CD4-positive, alpha-beta T cell treated with Interleukin-17A for 1 hour (primary cell): ENCODE measurements at places on chromosomes 2 and 18.

DNA sequence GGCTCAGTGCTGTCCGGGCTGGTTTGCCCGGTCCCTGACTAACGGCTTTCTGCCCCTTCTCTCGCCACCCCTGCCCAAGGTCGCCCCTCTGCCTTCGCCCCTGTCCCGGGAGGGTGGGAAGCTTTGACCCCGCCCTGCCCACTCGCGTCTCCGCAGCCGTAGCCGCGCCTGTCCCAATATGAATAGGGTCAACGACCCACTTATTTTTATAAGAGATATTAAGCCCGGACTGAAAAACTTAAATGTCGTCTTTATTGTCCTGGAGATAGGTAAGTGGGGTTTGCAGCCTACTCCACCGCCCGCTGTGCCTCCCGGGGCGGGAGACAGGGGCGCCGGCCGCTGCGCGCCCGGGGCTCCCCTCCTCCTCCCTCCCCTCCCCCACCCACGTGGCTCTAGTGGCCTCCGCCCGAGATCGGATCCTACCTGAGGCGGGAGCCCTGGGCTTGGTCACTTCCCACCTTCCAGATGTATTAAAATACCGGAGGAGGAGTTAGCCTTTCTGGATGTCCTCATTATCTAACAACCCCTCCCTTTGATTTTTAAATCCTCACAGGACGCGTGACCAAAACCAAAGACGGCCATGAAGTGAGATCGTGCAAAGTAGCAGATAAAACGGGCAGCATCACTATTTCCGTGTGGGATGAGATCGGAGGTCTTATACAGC lies 633 bp downstream of the NABP1 start:
- peak; percentile 68 for DNase-seq

- no peak for DNase-seq
Observed at GRCh38 chr2:16821692-16822091, 156.1 kb upstream of the CYRIA start.

DNA sequence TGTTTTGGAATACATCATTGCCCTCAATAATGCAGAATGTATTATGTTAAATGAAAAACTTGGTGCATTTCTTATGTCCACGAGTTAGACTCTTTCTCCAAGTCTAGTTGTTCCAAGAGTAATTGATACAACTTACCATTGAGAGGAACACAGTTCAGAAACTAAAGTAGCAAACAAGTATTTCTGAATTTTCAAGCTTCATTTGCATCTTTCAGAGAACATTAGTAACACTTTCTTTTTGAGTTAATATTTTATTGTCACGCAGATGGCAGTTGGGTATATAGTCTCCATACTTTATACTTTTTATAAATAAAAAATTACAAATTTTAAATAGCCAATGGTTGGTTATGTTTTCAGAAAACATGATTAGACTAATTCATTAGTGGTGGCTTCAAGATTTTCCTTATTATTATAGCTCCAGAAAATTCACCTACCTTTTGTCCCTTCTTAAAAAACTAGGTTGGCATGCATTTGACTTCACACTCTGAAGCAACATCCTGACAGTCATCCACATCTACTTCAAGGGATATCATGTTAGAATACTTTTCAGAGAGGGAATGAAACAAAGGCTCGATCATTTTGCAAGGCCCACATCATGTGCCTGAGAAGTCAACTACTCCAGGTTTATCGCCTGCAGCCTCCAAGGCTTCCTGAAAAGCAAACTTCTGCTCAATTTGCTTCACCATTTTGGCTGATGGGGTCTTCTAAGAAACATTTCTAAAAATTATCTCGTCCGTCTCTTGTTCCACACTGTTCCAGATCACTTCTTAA lies 29.9 kb downstream of the LYPD6B start:
- DNase-seq = no peak

- DNase-seq = no peak
Observed at GRCh38 chr18:60508108-60508507, 135.5 kb upstream of the MC4R start.

DNA sequence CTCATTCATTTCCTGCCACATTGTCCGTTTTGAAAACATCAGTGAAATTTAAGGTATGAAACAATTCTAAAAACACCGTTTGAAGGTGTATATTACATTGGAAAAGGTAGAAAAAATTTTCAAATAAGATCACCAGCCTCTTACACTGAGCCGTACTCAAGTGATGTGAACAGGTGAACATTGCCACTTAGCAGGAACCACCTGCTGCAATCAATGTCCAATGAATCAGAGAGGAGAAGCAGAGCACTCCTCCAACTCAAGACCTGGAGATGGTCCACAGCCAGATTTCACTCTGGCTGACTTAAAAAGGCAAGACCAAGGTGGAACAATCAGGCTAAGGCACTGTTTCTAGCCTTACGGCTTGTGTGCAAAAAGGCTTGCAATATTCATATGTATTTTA lies 110.3 kb upstream of the TTN start:
- DNase-seq = no peak

DNA sequence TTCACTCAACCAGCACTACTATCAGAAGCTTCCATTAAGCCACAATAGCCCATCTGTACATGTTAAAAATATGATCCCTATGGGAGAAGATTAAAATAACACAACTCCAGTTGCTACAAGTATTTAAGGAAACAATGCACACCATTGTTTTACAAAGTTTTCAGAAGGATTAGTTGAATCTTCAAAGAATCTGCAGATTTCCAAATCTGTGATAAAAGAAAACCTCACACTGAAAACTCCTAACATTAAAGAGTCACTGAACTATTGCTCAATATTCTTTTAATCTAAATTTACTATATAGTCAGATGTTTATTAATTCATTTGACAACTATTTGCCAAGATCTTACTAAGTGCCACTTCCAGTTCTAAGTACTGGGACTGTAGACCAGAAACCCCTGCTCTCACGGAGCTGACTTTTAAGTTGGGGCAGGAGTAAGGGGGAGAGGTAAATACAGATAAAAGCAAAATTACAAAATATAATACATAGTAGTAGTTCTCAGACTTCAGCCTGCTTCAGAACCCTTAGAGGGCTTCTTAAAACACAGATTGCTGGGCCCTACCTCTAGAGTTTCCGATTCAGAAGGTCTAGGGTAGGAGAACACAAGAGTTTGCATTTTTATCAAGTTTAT lies 94.4 kb downstream of the STK39 start:
- DNase-seq = no peak

- DNase-seq = no peak
Observed at GRCh38 chr18:57404345-57404744, 30.8 kb upstream of the ONECUT2 start.

GRCh38 chr2:231168460-231169139 lies 29.8 kb upstream of the ARMC9 start:
- no peak for DNase-seq

DNA sequence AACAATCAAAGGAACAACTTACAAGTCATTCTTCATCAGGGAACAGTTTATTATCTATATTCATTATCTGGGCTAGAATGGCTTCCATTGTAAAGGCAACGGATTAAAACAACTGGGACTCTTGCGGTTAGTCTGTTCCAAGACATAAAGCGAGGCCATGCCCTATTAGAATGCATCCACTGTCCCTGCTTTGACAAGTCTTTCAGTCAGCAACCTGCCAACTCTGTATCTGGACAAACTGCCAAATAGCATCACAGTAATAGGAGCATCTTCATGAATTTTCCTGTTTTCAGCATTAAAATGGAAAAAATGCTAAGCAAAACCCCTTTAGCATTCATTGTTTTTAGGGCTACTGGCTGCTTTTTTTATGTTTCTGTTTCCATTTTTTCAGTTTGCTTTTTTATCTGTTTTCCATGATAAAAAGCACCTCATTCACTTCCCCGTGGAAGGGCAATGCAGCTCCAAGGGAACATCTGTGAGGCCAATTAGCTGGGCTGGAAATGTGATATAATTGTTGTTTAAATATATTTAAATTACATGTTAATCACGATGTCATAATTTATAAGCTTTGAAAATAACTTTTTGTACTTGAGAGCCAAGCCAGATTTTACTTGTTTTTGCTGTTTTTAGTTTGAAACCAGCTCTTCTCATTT lies 834.3 kb downstream of the CPS1 start:
- DNase-seq = no peak

- no peak for DNase-seq
Observed at GRCh38 chr2:159600752-159601151, 15.6 kb downstream of the BAZ2B start.

- no peak for DNase-seq
Observed at GRCh38 chr2:173493874-173494273, 139.2 kb downstream of the CDCA7 start.

DNA sequence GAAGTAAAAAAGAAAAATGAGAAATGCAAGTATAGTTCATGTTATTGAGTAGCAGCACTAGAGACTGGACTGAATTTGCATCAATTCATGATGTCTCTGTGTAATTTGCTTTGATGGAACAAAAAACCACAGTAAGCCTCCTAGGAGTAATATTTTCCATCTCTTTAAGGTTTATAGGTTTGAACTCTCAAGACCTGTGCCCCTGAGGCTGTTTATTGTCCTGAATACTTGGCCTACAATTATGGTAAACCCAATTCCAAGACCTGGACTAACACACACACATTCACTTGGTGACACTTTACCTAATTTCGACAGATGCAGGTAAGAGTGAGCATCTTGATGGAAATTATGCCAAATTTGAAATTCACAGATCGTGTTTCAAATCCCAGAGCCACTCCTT lies 71.8 kb upstream of the ZNF521 start:
- no peak for DNase-seq

DNA sequence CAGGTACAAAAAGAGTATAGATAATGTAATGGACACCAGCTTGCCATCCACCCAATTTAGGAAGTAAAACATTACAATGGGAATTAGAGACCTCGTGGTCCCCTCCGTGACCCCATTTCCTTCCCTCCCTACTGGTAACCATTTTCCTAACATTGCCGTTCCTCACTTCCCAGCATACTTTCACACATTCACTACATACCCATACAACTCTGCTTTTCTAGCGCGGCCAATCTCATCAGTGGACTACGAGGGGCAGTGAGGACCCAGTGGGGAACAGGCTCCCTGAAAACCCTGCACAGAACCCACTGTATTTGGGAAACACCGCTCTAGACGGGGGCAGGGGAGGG lies 1.1 kb downstream of the ENOSF1 start:
- no peak for DNase-seq

GRCh38 chr2:152222975-152223637 lies 47.5 kb upstream of the STAM2 start:
- DNase-seq = no peak

GRCh38 chr18:67504739-67505138 lies 11.8 kb downstream of the DSEL start:
- no peak for DNase-seq

GRCh38 chr18:22168360-22168921 lies 948 bp upstream of the GATA6 start:
- DNase-seq = peak; percentile 29

DNA sequence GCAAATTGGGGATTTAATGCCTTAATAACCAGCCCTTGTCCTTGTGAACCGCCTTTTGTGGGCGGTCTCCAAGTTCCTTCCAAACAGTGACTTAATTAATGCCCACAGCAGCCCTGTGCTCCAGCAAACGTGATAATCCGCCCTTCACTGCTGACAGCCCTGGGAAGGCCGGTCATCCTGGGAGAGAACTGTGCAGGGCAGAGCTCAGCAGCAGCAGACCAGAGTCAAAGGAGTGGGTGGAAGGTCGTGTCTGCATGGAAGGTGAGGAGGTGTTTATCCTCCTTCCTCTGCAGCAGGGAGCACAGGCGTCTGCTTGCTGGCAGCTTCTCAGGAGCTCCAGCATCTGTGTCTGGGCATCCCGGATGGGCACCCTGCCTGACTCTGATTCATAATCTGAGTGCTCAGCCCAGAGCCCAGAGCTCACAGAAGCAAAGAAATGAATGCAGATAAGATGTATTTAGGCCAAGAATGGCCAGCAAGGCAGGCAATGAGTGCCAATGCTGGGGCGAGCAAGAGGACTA lies 270.0 kb upstream of the PXDN start:
- DNase-seq = no peak

- DNase-seq = peak; percentile 9
Observed at GRCh38 chr2:9754532-9754887, 88.8 kb upstream of the TAF1B start.

DNA sequence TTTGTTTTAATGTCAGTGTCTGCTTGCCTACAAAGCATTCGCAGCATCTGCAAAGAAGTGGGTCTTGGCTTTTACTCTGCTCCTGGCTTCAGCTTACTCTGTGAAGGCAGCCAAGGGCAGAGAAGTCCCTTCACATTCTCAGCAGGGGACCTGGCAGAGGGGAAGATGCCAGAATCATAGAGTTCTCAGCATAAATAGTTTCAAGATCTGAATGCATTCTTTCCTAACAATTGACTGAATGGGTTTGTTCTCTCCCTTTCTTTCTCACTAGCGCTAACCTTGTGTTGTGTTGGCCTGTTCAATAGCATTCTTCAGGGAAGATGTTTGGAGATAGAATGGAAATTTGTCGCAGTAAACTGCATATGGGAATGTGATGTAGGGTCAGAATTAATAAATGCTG lies 106.9 kb downstream of the FARSB start:
- DNase-seq = no peak

DNA sequence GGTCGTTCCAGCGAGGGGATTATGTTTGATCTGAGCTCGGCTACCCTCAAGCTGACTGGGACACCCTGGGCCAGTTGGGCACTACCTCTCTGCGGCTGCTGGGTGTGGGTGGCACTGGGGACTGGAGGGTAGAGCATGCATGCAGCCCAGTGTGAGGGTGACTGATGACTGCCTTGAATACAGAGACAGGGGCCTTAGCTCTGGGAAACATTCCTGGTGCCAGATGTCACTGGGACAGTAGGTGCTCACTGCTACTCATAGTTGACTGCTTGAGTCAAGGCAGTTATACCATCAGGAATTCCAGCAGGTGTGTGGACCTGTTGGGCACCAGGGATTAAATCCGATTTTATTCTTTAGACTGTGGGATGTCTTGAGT lies 33.6 kb upstream of the ATP6V1B1 start:
- no peak for DNase-seq
